ENCODE measurements at places on chromosomes 7 and 10.

DNA sequence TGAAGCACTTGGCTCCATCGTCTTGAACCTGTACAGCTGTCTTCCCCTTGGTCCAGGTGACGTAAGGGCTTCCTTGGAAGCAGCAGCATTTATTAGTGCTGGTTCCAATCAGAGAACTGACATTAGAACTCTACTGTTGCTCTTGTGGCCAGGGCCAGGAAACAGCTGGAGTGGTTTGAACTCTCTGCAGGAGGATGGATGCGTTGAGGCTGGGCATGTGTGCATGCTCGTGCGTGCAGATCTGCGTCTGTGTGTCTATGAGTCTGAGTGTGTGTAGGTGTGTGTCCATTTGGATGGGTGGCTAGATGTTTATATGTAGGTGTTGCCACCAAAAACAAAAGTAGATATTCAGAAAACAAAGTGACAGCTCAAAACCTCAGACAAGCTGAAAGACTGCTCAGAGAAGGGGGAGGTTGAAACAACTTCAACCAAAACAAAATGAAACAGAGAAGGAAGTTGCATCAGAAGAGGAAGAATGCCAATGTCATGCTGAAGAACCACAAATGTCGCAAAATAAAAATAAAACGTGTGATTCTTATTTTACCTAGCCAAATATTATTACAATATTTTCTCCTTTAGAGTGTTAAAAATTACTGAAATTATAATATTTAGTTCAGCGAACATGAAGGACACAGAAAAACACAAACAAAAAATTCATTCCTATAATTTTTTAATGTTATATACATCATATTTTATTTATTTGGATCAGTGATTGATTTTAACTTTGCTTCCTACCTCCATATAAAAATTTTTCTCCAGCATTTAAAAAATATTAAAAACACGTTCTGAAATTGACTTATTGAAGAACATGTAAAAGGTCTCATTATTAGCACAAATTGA lies 96.1 kb upstream of the MKLN1 start:
- DNase-seq, result no peak

GRCh38 chr10:48691812-48692528 lies 7.3 kb downstream of the WDFY4 start:
- no peak for DNase-seq

DNA sequence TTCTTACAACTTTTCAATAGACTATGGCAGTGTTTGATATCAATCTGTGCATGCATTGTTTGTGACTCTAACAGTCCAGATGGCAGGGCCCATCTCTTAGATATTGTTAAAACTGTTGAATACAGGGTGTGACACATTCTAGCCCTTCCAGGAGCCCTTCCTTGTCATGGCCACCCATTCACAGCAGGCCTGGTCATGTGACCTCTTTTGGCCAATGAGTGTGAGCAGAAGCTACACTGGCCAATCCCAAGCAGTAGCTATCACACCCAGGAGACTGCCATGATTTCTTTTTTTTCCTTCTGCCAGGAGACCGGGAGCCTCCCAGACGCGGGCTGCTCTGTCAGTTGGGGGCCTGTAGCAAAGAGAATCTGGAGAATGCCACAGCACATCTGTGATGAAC lies 655.4 kb upstream of the MKI67 start:
- no peak for DNase-seq

- no peak for DNase-seq
Measured at GRCh38 chr10:92845921-92846320, 2.4 kb upstream of the EXOC6 start.
